Astrocyte (in vitro differentiated cells and primary cell): ENCODE measurements at places on chromosomes 2 and 18.
A peak's percentile ranks its signal among the peaks of the same experiment; 100 is the strongest.

DNA sequence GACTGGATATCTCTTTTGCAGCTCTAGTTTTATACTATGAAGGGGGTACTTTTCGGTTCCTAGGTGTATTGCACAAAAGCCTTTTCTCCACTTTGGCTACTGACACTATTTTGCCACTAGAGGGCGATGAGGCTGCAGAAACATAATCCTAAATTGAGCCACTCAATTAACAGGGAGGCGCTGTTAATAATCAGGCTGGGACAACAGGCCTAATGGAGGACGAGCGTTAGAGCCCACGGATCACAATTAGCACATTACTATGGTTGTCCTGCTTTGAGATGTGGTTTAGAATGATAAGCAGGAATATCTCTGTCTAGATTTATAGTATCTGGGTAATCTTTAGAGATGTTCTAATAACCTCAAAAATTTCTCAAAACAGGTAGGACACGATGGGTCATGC is 62.2 kb upstream of the PMAIP1 start:
- peak; percentile 28 for DNase-seq

DNA sequence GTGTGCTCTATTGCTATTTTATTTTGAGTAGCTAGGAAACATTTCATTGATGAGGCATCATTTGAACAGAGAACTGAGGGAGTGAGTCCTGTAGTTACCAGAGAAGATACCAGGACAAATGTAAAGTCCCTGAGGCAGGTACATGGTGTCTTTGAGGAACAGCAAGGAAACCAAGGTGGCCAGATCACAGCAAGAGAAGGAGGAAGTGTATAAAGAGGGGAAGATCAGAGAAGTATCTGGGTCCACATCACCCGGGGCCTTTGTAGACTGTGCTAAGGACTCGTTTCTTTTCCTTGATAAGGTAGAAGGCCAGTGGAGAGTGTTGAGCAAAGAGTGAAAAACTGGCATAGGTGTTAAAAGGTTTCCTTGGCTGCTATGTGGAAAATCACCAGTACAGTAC is 34.8 kb upstream of the PLB1 start:
- no peak for DNase-seq

DNA sequence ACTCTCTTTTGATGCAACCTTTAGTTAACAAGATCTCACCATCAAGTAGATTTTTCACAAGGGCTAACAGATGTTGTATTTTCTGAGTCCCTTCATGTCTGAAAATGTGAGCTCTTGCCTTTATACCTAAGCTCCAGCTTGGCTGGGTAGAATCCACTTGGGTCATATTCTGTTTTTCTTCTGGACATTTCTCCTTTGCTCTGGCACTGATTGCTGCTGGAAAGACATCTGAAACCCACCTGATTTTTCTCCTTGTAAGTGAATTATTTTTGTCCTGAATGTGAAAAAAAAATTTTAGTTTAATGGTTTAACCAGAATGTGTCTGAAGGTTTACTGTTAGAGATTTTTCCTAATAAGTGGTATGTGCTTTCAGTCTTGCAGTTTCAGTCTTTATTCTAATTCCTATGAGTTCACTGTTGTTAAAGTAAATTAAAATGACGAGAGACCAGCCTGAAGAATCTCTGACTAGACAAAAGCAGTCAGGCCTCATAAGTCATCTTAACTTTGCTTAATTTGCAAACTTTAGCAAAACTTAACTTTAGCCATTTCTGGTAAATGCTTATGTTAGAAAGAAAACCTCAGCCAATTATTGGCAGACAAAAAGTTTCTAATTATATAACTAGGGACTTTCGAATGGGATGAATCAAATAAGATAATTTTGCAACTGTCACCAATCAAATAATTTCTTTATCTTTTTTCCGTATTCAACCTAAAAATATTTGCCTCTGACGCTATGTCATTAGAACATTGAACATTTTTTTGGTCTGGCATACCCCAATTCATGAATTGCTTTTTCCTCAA is 70.8 kb downstream of the ACAA2 start:
- peak; percentile 36 for DNase-seq

GRCh38 chr2:120805602-120806001 is 69.9 kb downstream of the GLI2 start:
- no peak for DNase-seq

DNA sequence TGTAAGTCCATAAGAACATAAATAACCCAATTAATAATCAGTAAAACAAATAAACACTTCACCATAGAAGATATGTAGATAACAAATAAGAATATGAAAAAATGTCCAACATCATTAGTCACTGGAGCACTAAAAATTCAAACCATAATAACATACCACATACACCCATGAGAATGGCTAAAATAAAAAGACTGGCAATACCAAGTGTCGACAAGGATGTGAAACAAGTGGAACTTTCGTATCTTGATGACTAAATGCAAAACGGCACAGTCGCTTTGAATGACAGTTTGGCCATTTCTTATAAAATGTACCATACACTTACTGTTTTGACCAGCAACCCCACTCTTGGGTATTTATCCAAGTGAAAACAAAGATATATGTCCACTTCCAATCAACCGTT is 26.8 kb downstream of the ANKMY1 start:
- DNase-seq, result no peak

- DNase-seq, result no peak
Measured at GRCh38 chr2:62826953-62827675, 121.6 kb downstream of the EHBP1 start.

DNA sequence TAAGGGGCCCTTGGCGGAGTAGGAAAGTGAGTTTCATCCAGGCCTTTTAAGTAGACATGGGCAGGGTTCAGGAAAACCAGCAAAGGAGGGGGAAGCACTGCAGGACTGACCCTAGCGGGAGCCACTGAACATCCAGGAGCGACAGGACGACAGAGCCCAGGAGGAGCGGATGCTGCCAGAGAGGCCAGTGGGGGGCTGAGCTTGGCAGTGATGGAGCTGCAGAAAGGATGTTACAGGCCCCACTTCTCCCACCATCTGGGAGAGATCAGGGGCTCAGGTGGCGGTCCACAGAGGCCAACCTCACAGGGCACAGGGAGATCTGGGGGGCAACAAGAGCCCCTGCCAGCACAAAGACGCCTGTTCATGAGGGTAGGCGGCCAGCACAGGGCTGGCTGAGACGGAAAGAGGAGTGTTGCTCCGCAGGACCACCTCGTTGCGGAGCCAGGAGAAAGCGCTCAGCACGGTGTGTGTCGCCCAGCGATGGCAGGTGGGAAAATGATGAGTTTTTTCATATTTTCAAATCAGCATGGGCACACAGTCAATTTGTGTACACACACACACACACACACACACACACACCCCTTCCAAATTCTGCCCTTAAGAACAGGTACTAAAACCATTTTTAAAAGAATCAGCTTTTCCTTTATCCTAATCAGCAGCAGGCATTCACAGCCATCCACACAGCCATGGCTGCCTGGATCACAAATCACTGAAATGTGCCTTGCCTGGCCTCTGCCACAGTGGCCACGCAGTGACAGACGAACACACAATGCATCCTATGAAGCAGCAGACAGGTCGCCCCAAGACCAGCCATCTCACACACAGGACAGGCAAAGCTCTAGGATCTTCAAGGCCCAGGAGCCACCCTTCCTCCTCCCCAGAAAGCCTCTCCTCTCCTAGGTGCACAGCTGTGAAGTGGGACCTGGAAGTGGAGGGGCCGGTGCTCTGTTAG is 63.2 kb downstream of the NDUFA10 start:
- DNase-seq, result no peak

DNA sequence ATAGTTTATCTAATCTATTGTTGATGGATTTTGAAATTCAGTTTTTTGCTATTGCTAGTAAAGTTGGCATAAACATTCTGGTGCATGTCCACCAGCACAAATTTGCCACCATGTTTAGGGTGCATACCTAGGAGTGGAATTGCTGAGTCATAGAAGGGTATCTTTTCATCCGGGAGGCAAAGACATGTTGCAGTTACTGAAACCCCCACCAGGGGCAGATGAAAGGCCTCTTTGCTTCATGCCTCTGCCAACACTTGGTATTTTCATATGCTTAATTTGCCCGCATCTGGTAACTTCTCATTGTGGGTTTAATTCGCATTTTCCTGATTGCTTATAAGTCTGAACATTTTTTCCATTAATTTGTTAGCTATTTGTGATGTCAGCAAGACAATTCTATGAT is 8.2 kb downstream of the DCC start:
- no peak for DNase-seq

- no peak for DNase-seq
Measured at GRCh38 chr2:97646977-97647376, 1.1 kb downstream of the COX5B start.

- DNase-seq, result no peak
Measured at GRCh38 chr2:55371376-55371775, 48.3 kb downstream of the CCDC88A start.

- DNase-seq, result peak; percentile 32
Measured at GRCh38 chr2:112048887-112049286, 6.2 kb upstream of the TMEM87B start.

DNA sequence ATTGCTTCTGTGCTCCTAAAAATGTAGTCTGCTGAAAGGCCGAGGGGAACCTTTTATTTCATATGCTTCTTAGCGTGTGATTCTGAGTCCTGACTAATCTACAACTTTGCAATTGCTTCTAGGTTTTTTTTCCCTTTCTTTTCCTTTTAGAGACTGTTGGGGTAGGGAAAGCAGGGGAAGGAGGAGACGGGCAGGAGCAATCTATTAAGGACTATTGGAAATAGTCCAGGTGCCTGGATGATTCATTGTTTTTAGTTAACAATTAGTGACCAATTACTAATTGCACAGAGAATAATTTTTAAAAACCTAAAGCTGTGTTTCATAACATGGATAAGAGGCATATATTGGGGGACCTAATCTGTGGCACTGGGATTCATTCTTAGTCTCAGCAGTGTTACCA is 49.4 kb upstream of the STON1 start:
- DNase-seq, result no peak
